Muscle of arm (tissue), 14 donors: ENCODE measurements at places on chromosomes 11 and 22. TPM values are rescaled to one million over a fixed set of nuclear protein-coding genes. Genes with fewer than 3 reads are reported as not detected.

GRCh38 chr11:33128739-33129138 is 32.5 kb downstream of the CSTF3 start:
- DNase-seq, result no peak

GRCh38 chr11:130945896-130946295 is 29.6 kb upstream of the SNX19 start:
- DNase-seq, result peak; percentile 67

GRCh38 chr11:117945047-117945810 is 16.0 kb upstream of the TMPRSS13 start:
- DNase-seq, result no peak

GRCh38 chr11:31150841-31151240 is 218.7 kb downstream of the DCDC1 start:
- no peak for DNase-seq

GRCh38 chr11:91513734-91514133 is 710.9 kb upstream of the FAT3 start:
- DNase-seq, result peak; percentile 0

GRCh38 chr11:107898270-107898669 is 30.0 kb upstream of the RAB39A start:
- peak; percentile 15 for DNase-seq

Gene CEND1
- 0.41 TPM for polyA plus RNA-seq

Gene ADAMTS15
- 14.9 TPM for polyA plus RNA-seq
